ENCODE measurements at places on chromosomes 16 and 17.

DNA sequence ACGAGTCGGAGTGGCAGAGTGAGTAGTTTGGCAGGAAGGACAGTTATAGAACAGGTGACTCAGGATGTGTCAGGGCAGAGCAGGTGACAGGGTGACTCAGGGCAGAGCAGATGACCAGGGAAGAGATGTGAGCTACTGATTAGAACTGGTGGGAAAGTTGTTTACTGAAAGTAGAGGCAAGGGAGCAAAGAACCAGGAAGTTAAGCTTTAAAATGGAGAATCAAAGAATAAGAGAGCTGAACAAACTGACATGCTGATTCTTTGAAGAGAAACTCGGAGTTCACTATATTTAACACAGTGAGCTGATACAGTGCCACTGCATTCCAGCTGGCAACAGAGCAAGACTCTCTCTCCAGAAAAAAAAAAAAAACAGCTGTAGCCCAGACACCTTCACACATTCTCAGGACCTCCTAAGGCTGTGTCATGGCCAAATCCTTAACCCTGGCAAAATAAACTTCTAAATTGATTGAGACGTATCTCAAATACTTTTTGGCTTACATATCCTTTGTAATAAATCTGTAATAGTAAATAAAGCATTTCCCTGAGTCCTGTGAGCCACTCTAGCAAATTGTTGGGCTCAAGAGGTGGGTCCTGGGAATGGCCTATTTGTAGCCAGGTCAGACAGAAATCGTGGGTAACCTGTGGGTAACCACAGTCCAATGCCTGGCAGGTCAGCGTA, 12.3 kb upstream of the UBE2I start:
- no peak for DNase-seq

DNA sequence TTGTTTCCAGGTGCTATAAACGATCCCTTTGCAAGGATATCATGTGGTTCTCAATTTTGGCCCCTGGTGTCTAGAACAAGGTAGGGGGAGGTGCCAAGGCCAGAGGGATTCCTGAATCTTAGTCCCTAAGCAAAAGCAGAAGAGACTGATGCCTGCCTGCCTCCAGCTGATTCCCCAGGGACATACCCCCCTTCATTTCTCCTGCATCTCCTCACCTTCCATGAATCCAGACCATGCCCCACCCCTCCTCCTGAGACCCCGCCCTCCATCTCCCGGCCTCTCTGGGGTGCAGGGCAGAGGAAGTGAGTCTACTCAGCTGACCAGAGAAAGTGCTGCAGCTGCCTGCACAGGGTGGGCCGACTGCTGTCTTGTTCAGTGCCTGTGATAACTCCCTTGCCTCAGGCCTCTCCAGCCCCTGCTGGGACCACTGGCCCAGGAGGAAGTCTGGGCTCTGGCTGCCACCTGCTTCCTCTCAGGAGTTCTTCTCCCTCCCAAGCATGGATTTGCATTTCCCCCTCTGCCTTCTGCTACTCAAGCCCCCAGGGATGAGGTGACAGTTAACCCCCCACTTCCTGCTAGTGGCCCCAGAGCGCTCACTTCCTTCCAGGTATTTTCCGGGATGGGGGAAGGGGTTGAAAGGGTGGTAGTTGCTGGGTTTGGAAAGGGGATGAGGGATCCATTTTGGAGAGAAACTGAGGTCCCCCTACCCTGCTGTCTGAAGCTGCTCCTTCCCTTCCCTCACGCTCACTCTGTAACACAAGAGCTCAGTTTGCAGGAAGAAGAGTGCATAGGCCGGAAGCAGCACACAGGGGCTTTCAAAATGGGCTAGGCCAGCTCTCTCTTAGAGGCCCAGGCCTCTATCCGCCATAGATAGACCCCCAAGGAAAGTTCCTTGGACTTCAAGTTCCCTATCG, 10.5 kb upstream of the TSPOAP1 start:
- DNase-seq = no peak

DNA sequence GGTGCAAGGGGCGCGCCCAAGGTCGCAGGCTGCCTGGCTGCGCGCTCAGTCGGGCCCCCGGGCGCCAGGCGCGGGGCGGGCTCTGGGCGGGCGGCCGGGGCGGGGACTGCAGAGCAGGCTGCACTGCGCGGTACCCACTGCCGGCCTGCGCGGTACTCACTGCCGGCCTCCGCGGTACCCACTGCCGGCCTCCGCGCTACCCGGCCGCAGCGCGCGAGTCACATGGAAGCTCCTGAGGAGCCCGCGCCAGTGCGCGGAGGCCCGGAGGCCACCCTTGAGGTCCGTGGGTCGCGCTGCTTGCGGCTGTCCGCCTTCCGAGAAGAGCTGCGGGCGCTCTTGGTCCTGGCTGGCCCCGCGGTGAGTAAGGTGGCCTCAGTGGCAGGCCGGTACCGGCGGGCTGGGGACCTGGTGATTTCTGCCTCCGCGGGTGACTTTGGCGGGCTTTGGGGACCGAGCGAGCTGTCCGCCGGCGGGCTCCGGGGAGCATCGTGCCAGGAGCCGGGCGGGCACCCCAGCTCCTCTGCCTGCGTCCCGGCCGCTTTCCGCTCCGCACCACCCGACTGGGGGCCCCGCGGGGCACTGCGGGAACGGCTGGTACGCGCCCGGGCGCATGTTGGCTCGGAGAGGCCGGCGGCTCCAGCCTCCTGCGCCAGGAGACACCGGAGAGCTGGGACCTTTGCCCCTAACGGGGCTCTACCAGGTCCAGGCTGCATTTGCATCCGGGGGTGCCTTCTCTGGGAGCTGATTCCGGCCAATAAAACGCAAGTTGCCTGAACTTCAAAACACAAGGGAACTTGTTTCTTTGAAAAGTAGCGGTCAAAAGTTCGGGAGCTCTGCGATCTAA, at the start of gene SLC47A1:
SLC47A1 (plus strand) TSS at position 137 of the 844 bp plus-strand sequence; CDS start at position 223, 86 bp downstream.
- no peak for DNase-seq

- DNase-seq = no peak
Measured at GRCh38 chr16:49327466-49327865, 45.8 kb upstream of the CBLN1 start.

DNA sequence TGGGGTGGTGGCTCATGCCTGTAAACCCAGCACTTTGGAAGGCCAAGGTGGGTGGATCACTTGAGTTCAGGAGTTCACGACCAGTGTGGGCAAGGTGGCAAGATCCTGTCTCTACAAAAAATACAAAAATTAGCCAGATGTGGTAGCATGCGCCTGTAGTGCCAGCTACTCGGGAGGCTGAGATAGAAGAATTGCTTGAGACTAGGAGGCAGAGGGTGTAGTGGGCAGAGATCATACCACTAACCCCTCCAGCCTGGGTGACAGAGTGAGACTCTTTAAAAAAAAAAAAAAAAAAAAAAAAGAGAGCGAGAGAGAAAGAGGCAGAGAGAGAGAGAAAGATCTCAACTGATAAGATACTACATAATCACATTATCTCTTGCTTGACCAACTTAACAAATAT, 45.9 kb downstream of the KANSL1 start:
- no peak for DNase-seq

- DNase-seq = no peak
Measured at GRCh38 chr17:44765965-44766364, 7.2 kb downstream of the ADAM11 start.

DNA sequence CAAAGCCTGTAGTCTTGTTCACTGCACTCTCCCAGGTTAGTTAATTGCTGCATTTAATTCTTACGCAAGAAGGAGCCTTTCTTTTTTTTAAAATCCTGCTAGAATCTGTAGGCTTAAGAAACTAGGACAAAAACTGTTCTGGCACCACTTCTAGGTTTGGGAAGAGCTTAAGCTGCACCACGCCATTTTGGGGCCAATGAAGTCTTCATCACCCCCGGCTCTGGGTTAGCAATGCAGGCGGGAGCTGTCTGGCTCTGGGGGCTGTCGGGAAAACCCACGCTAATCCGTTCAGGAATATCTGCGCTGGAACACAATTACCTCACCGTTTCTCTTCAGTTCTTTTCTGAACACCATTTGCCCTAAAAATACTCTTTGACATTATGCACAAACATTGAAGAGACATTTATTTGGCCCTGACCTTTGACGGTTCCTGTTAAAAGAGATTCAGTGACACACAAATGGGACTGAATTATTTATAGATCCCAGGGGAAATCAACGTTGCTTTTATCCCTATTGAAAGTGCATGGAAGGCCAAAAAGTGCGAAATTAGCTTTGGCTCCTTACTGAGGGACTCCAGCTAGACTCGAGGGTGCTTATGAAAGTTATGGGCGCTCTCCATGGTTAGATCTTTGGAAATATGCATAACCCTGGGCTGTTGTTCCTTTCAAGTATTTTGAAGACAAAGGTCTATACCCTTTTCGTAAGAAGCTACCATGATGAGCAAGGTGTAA, 249.2 kb downstream of the HAPSTR1 start:
- DNase-seq = no peak

GRCh38 chr17:21463204-21463661, 87.1 kb downstream of the KCNJ12 start:
- DNase-seq = no peak

DNA sequence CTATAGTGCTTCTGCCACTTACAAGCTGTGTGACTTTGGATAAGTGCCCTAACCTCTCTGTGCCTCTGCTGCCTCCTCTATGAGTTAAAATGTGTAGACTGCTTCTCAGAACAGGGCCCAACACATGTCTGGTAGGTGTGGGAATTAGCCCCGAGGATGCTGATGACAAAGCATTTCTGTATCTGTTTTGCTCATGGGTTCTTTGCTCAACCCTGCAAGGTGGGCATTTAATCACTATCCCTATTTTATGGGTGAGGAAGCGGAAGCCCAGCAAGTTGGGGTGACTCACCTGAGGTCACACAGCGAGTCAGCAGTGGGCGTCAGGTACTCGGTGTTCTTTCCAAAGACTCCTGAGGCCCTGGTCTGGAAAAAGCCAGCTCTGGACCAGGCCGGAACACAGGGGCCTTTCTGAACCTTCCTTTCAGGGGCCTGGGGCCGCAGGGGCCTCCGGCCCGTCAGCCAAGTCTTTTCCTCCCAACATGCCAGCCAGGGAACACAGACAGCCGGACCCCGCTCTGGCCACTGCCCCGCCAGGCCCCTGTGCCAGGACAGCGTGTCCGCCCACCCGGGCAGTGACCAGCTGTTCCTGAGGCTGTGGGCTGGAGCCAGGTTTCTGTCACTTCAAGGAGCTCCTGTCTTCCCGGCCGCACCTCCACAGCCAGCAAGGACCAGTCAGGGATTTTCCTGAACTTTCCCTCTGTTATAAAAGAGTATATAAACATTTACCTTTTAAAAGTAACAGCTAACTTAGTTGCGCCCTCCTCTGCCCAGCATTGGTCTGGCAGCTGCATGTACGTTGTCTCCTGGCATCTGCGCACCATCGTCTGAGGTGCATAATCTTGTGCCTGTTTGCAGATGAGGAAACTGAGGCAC, 62.5 kb downstream of the SREBF1 start:
- no peak for DNase-seq

- no peak for DNase-seq
Measured at GRCh38 chr17:7176841-7177190, 2.4 kb downstream of the ASGR1 start.

GRCh38 chr16:57946181-57946801, 24.6 kb downstream of the CNGB1 start:
- DNase-seq = no peak

Measured in stimulated activated CD8-positive, alpha-beta memory T cell treated with anti-CD3 and anti-CD28 coated beads, Interleukin-4, amount 100 ng/mL, for 4 hours (primary cell).